D341Med (cell line): ENCODE measurements at places on chromosomes 11 and 22.
A peak's percentile ranks its signal among the peaks of the same experiment; 100 is the strongest.

- DNase-seq, result no peak
Observed at GRCh38 chr11:27699926-27700350, 317 bp downstream of the BDNF start.

DNA sequence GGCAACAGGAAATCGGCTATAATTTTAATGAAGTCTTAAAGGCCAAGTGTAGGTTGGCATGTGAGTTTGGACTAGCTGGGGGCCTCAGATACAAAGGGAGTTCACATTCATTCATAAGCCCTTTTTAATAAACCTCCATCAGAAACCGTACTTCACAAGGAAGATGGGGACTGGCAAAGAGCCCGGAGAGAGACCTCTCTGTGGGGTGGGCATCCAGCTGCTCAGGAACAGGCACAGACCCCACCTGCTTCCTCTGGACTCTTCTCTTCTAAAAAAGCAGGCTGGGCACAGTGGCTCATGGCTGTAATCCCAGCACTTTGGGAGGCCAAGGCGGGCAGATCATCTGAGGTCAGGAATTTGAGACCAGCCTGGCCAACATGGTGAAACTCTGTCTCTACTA is 3.9 kb upstream of the ARFGAP3 start:
- no peak for DNase-seq

DNA sequence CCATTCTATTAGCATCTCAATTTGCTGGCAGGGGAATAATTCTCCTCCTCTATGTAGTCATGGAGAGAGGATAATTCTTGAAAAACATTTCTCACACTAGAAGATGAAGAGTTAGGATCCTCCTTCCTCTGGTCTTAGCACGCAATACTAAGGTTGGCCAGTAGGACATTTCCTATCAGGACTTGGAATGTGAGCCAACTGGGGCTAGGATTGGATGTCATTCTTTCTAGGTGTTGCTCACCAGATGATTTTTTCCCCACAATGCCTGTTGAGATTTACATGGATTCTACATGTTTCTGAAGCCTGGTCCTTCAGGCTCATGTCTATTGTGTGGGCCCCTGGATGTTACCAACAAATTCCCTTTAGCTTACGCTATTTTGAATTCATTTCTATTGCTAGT is 28.0 kb downstream of the SLN start:
- peak; percentile 30 for DNase-seq

DNA sequence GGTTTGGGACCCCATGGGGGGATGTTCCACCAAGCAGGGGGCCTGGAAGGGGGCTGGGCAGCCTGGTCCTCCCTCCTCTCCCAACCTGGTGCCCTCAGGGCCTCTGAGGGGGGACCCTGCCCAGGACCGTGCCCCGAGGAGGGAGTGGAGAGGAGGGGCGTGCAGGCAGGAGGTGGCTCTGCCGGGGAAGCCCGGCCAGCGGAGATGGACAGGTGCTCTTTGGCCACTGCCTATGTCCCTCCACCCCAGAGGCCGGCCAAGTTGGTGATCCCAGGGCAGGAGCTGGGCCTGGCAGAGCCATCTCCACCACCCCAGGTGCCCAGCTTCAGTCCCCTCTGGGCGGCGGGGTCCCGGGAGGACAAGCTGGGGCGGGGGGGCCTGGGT is 2.4 kb downstream of the MUC2 start:
- no peak for DNase-seq

GRCh38 chr11:63369165-63369970 is at the start of gene SLC22A9:
TSS of gene SLC22A9 (plus strand) at chr11:63369785. CDS start at chr11:63370057, 272 bp downstream.
- no peak for DNase-seq

GRCh38 chr11:15027011-15027410 is 46.4 kb upstream of the CALCB start:
- no peak for DNase-seq

DNA sequence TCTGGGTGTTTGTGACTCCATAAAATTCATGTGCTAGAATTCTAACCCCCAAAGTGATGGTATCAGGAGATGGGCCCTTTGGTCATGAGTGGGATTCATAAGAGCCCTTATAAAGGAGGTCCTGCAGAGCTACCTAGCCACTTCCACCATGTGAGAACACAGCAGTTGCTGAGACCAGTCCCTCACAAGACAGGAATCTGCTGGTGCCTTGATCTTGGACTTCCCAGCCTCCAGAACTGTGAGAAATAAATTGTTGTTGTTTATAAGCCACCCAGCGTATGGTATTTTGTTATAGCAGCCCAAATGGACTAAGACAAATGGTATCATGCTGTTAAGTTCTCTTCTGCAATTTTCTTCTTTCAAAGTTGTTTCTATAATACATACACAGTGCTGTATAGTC is 1.5 kb upstream of the PLAAT5 start:
- DNase-seq, result no peak

DNA sequence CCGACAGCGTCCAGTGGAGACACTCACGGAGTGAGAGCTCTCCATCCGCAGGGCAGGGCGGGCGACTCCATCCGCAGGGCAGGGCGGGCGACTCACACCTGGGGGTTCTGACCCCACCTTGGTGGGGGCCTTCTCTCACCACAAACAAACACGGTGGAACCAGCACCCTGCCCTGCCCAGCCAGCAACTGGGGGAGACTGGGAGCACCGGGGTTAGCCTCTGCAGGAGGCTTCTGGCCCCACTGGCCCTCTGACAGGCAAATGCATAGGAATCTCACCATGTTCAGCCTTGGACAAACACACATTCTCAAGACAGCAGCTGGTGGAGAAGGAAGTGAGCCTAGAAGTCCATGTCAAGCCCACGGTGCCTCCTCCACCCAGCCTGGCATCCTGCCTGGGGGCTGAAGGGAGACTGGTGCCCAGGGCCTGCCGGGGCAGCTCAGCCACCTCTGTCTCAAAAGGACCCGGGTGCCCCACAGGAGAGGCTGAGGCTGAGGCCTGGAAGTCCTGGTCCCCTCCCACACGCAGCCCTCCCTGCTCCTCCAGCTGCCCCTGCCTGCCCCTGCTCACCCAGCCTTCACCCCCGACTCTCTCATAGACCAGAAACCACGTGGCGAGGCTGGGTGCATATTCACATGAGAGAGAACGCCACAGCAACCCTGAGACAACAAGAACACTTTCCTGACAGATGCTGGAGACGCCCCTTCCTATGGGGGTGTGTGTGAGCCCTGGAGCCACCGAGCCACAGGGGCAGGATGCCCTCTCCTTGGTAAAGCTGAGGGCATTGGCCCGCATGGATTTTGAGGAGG is 98.4 kb upstream of the B3GAT1 start:
- no peak for DNase-seq

GRCh38 chr11:28615542-28615941 is 507.4 kb downstream of the METTL15 start:
- DNase-seq, result no peak

DNA sequence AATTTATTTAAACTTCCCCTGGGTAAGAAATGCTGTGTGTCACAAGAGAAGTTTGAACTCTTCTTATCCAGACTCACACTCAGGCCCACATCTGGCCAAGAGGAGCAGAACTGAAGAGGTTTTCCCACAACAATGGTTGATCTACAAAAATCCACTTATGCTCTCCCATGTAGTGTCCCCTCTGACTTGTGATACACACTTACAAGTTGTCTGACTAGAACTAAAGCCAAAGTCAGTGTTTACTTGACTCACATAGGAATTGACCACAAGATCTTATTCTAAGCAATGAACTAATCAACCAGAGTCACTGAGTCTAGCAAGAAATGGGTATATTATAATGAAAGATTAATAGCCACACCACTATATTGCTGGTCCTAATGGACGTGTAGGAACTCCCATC is 133.0 kb downstream of the ATG16L2 start:
- DNase-seq, result no peak
